ENCODE measurements at places on chromosomes 2 and 18.

DNA sequence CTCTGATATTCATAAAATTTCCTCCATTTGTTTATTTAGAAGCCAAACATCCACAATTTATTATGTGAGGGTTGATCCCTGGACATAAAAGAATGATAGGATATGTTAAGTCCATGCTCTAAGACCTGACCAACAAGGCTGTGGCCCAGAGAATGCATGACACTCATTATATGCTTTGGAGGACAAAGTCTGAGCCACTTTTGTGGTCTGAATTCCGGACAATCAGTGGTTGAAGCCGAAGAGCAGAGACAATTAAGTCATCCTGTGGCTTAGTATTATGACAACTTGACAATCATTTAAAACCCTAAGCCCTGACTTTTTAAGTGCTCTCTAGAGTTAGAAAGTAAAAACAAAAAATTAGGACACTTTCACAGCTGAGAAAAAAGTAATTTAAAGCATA is 483.3 kb downstream of the PLCL1 start:
- no peak for DNase-seq

DNA sequence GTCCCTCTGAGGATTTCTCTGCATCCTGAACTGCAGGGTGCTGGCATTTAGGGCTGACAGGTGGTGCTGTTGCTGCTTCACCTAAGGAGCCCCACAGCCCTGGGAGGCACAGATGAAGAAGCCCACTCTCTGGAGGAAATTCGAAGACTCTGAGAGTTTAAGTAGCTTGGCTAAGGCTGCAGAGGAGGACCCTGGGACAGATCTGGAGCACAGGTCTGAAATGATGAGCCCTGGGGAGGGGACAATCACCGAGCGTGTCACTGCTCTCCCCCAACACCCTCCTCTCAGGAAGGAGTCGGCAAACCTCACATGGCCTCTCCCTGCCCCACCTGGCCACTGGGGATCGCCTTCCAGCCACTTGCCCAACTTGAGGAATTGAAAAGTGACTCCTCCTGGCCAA is 18.6 kb downstream of the CYP27C1 start:
- DNase-seq = no peak

- no peak for DNase-seq
Observed at GRCh38 chr2:218755198-218755566, 26.8 kb upstream of the CYP27A1 start.

GRCh38 chr2:74530239-74531187 is 780 bp downstream of the HTRA2 start:
- DNase-seq = no peak

DNA sequence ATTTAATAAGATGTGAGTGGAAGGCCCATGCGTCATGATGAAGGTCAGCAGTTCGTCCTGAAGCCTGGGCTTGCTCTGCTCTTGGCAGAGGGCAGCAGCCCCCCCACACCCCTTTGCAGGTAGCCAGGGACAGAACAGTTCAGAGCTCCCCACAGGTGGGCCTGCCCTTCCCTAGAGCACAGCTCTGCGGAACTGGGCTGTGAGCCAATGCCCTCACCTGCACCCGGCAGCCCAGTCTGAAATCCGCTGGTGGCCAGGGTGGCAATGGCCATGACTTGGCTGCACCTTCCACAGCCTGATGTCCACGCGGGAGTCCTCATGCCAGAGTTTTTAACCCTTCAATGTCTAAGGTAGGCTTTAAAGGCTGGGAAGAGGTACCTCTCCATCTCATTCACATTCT is 136.7 kb downstream of the ACKR3 start:
- DNase-seq = no peak

GRCh38 chr18:44937960-44938719 is 257.5 kb downstream of the SETBP1 start:
- peak; percentile 45 for DNase-seq

- no peak for DNase-seq
Observed at GRCh38 chr2:46794693-46795317, 120.8 kb downstream of the MCFD2 start.

DNA sequence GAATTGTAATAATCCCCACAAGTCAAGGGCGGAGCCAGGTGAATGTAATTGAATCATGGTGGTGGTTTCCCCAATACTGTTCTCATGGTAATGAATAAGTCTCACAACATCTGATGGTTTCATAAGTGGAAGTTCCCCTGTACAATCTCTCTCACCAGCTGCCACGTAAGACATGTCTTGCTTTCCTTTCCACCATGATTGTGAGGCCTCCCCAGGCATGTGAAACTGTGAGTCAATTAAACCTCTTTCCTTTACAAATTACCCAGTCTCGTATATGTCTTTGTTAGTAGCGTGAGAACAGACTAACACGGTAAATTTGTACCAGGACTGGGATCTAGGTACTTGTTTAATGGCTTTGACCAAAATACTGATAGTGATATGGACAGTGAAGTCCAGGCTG is 744.3 kb upstream of the REG3G start:
- no peak for DNase-seq

DNA sequence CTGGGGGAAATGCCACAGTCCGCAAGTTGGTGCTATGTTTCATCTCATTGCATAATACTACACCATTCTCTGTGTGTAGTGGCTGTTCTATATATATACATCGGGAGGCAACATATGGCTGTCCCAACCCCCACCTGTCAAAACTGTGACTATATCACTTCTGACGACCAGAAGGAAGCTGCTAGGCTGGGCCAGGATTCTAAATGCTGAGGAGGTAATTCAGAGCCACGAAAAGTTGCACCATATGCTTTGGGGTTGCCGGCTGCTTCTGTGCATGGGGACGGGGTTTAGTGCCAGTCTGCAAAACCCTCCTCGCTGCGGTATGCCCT is 117.3 kb downstream of the MSH2 start:
- no peak for DNase-seq

- DNase-seq = no peak
Observed at GRCh38 chr2:139077099-139077737, 297.0 kb upstream of the NXPH2 start.

DNA sequence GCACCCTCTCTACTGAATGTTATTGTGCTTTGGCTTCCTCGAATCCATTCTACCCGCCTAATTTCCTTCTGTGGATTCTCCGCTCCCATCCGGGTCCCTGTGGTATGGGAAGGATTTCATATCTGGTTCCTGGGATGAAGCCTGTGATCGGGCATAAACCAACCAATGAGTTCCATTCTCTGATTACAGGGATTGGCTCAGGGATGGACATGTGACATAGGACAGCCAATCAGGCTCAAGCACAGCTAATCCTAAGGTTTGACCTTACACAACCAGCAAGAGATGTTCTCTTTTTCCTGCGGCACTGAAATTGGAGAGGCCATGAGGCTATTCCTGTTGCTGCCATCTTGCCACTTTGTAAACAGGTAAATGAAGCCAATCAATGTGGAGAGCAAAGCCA is 168.1 kb upstream of the SMAD2 start:
- no peak for DNase-seq

DNA sequence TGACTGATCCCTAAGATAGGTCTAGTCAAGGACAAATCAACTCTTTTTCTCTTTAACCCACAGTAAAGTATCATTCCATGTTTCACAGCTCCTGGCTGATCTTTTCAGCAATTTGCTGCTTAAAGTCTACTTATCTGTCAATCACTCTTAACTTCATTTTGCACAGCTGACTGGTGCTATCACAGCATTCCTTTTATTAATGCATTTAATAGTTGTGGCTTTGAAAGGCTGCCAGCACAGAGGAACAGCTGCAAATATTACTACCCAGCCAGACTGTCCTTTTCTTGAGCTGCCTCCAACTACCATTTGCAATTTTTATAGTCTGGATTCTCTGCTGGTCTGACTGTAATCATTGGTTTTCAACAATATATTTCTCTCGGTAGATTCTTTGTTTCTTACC is 303.5 kb downstream of the STK39 start:
- no peak for DNase-seq

GRCh38 chr2:18380321-18380720 is 180.1 kb downstream of the RDH14 start:
- DNase-seq = no peak

Data from NCI-H1930 (cell line).